ENCODE measurements at places on chromosomes 2 and 18. TPM values are rescaled to one million over a fixed set of nuclear protein-coding genes. Genes with fewer than 3 reads are reported as not detected.

GRCh38 chr18:26468931-26469340 is 79.4 kb downstream of the KCTD1 start:
- H3K27ac ChIP-seq = no peak overlapping the region
- no peak overlapping the region for H3K4me3 ChIP-seq
- DNase-seq = no peak
- no peaks in the 10 kb centered on the region for H3K27me3 ChIP-seq

Gene RAD51AP2
- total RNA-seq = not detected

GRCh38 chr18:34767601-34768027 is 57.5 kb downstream of the DTNA start:
- no peaks in the 10 kb centered on the region for H3K36me3 ChIP-seq
- DNase-seq = no peak
- no peak overlapping the region for H3K4me3 ChIP-seq
- H3K4me1 ChIP-seq = peaks cover 30% of the 10 kb centered on the region
- H3K27me3 ChIP-seq = no peaks in the 10 kb centered on the region
- peak overlapping the region; percentile 78 for H3K27ac ChIP-seq

DNA sequence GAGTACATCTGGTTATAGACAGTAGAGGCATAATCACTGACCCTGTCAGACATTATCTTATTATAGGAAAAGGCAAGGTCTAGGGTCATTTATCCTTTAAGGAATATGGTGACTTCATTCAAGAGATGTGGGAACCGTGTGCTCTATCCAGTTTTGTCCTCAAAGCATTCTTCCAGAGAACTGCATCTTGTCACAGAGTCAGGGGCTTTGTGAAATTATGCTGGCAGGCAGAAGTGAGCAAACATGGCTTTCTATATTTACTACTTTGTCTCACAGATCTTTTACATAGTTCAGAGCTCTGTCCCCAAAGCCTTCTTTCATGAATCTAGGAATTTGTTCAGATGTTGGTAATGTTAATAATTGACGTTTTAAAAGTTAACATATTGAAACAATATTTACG is 177.4 kb downstream of the ASXL3 start:
- no peaks in the 10 kb centered on the region for H3K36me3 ChIP-seq
- no peaks in the 10 kb centered on the region for H3K27me3 ChIP-seq
- no peak for DNase-seq
- peaks cover 21% of the 10 kb centered on the region for H3K4me1 ChIP-seq
- no peak overlapping the region for H3K27ac ChIP-seq

DNA sequence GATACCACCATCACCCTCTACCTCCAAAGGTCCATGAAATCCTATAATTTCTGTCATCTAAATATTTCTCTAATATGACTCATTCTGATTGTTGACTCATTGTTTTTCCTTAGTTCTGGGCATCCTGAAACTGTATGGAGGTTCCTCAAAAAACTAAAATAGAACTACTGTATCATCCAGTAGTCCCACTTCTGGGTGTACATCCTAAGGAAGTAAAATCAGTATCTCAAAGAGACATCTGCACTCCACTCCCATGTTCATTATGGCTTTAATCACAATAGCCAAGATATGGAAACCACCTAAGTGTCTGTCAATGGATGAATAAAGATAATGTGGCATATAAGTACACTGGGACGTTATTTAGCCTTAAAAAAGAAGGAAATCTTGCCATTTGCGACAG is 125.8 kb upstream of the MYO3B start:
- H3K36me3 ChIP-seq = peaks cover 10% of the 10 kb centered on the region
- H3K4me1 ChIP-seq = peaks cover 10% of the 10 kb centered on the region
- H3K27me3 ChIP-seq = no peaks in the 10 kb centered on the region
- H3K4me3 ChIP-seq = no peak overlapping the region
- peak overlapping the region; percentile 14 for H3K27ac ChIP-seq

Gene FAM161A
- total RNA-seq = 2.9 TPM

- DNase-seq = no peak
- H3K4me1 ChIP-seq = peaks cover 3% of the 10 kb centered on the region
- H3K27me3 ChIP-seq = peaks cover 32% of the 10 kb centered on the region
- no peak overlapping the region for H3K27ac ChIP-seq
Observed at GRCh38 chr18:35803551-35803950, 168.9 kb upstream of the RMP24 start.

DNA sequence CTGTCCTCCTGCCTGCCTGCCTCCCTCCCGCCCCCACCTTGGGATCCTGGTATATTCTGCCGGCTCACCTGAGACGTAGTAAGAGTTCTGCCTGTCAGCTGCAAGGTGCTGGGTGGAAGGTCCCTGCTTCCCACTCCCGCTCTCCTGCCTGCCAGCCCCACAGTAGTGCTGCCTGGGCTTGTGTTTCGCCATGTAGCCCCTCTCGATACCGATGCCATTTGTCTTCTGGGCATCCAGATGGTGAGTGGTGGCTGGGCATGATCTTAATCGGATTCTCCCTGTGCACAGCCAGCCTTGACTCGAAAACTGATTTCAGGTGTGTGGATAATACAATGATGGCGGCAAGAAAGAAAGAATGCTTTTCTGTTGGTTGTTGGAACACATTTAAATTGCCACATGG is 184.9 kb downstream of the AGAP1 start:
- H3K27ac ChIP-seq = no peak overlapping the region
- no peak overlapping the region for H3K4me3 ChIP-seq
- H3K27me3 ChIP-seq = no peaks in the 10 kb centered on the region
- no peaks in the 10 kb centered on the region for H3K36me3 ChIP-seq

Gene DYTN
- total RNA-seq = not detected

DNA sequence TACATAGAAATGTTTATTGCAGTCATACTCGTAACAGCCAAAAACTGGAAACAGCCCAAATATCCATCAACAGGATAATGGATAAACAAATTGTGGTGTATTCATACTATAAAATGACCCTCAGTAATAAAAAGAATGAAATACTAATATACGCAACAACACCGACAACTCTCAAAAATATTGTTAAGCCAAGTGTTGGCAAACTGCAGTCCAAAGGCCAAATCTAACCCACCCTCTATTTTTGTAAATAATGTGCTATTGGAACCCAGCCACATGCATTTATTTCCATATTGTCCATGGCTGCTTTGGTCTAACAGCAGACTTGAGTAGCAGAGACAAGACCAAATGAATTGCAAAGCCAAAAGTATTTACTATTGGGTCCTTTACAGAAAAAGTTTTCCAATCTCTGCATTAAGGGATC is 151.0 kb downstream of the MREG start:
- H3K27ac ChIP-seq = no peak overlapping the region
- DNase-seq = no peak
- H3K27me3 ChIP-seq = no peaks in the 10 kb centered on the region

DNA sequence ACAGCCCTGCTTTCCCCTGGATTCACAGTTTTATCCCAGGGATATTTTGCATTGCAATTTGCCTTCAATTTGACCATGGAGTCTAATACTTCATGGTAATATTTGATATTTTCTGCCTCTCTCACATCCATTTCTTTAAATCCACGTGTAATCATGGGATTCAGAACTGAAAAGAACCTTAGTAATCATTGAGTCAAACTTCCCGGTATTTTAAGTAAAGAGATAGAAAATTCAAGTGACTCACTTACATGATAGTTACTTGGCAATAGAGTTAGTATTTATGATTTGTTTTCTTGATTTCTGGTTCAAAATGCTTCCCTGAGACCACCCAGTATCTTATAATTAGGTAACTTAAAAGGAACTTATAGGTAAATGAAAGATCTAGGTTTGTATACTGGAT is 33.7 kb upstream of the CDC42EP3 start:
- no peaks in the 10 kb centered on the region for H3K27me3 ChIP-seq
- H3K4me3 ChIP-seq = no peak overlapping the region
- H3K36me3 ChIP-seq = no peaks in the 10 kb centered on the region
- H3K4me1 ChIP-seq = peaks cover 14% of the 10 kb centered on the region
- no peak for DNase-seq

Gene PPP1R1C
- 0.52 TPM for total RNA-seq

GRCh38 chr2:122205641-122206040 is 450.2 kb downstream of the TSN start:
- DNase-seq = no peak
- H3K4me3 ChIP-seq = no peak overlapping the region
- no peaks in the 10 kb centered on the region for H3K36me3 ChIP-seq
- H3K27ac ChIP-seq = no peak overlapping the region
- peaks cover 31% of the 10 kb centered on the region for H3K4me1 ChIP-seq

GRCh38 chr18:13461936-13462335 is 243.4 kb downstream of the LDLRAD4 start:
- H3K4me3 ChIP-seq = no peak overlapping the region
- peaks cover 17% of the 10 kb centered on the region for H3K36me3 ChIP-seq
- DNase-seq = no peak
- H3K27ac ChIP-seq = no peak overlapping the region

DNA sequence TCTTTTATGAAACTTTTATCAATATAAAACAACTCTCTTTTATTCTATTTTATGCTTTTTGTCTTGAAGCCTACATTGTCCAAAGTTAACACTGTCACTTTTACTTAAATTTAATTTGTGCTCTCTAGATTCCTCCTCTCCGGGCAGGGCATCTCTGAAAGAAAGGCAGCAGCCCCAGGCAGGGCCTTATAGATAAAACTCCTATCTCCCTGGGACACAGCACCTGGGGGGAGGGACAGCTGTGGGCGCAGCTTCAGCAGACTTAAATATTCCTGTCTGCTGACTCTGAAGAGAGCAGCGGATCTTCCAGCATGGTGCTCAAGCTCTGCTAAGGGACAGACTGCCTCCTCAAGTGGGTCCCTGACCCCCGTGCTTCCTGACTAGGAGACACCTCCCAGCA is 447.7 kb upstream of the FANCL start:
- no peak overlapping the region for H3K4me3 ChIP-seq
- H3K27me3 ChIP-seq = peaks cover 12% of the 10 kb centered on the region
- no peaks in the 10 kb centered on the region for H3K4me1 ChIP-seq
- no peak for DNase-seq

DNA sequence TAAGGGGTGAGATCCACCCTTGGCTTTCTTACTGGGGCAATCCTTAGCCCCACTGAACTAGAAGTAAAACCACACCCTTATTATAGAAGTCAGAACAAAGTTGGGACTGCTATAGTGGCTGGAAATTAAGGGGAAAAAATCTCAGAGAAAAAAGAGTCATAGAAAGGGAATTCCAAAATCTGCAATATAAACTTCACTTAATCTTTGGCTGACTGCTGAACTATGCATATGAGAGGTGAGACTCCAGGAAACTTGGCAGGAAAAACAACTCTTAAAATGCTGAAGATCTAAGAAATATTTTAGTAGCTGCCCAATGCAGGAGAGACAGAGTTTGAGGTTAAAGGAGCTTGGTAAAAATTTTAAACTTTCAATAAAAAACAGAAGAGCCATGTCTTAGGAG is 201.8 kb upstream of the FN1 start:
- peaks cover 34% of the 10 kb centered on the region for H3K36me3 ChIP-seq
- no peak overlapping the region for H3K4me3 ChIP-seq
- peak overlapping the region; percentile 79 for H3K27ac ChIP-seq

DNA sequence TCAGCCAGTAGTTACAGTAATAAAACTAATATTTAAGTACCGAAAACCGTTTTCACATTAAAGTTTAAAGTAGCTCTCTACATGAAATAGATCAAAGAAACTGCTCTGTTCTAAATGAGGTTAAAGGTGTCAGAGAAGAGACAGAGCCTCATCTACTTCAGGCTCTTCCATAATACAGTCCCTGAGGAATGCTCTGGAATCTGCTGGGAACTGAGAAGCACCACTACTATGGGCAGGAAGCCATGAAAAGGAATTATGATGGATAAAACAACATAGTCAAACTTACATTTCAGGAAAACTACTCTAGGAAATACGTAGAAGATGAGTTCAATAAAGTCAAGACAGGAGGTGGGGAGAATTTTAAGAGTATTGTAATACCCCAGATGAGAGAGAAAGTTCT is 60.0 kb downstream of the ROCK1 start:
- no peak overlapping the region for H3K4me3 ChIP-seq
- peaks cover 58% of the 10 kb centered on the region for H3K4me1 ChIP-seq
- H3K27ac ChIP-seq = no peak overlapping the region
- H3K27me3 ChIP-seq = no peaks in the 10 kb centered on the region

Gene RGPD8
- 6.8 TPM for total RNA-seq

Gene PLB1
- 8.2 TPM for total RNA-seq

DNA sequence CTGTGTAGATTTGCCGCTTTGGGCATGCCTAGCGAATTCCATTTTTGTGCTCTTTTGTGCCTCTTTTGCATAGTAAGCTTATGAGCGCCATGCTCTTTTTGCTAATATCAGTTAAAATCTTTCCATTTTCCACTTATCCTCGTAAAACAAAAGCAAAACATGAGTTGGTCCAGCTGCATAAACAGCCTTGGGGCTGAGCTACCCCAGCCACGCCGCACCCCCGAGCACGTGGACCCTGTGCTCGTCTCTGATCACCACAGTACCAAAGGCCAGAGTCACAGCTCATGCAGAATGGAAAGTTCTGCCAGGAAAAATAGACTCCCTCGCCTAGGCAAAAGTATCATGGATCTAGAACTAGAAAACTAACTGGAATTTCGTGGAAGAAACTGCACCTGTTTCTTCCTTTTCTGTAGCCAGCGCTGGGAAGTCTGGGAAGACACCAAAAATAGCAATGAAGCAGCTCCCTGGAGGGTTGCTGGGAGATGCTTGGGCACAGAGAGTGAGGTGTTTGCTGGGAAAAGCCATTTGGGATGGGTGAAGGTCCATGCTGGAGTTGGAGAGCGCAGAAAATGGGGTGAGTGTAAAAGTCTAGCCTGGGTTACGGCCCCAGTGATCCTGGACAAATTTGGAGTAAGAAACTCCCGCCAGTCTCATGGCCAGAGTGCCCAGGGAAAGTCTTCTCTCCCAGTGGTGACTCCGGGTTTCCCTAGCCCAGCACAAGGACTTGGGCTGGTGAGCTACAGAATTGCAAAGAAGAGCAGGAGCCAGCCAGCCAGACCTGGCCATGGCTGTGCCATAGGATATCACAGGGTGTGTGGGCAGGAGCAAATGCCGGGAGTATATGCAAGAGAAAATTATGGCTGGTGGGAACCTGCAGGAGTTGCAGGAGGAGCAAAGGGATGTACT is 218.4 kb downstream of the GBX2 start:
- H3K4me1 ChIP-seq = peaks cover 32% of the 10 kb centered on the region
- no peaks in the 10 kb centered on the region for H3K27me3 ChIP-seq
- peak overlapping the region; percentile 43 for H3K27ac ChIP-seq
- H3K36me3 ChIP-seq = no peaks in the 10 kb centered on the region
- H3K4me3 ChIP-seq = no peak overlapping the region

DNA sequence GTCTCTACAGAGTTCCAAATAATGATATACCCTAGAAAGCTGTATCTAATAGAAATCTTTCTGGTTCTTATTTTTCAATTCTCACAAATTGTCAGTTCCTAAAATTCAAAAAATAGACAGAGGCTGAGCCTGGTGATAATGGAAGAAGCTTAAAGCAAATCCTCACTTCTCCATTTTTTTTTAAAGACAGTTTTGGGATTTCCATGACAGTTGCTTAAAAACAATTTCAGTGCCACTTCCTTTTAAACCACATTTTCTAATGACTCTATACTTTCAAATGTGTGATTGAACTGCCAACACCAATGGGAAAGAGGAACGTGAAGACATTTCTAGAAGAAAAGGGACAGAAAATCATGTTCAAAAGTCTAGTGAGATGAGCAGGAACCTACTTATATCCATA is 4.0 kb downstream of the GKN2 start:
- H3K4me3 ChIP-seq = no peak overlapping the region
- peaks cover 15% of the 10 kb centered on the region for H3K4me1 ChIP-seq
- DNase-seq = no peak
- H3K27me3 ChIP-seq = no peaks in the 10 kb centered on the region
- no peak overlapping the region for H3K27ac ChIP-seq
- H3K36me3 ChIP-seq = peaks cover 2% of the 10 kb centered on the region

Gene SLC35G4
- total RNA-seq = not detected

Gene CNGA3
- total RNA-seq = not detected
